Ascending aorta (tissue), 2 donors: ENCODE measurements at places on chromosomes 6 and 20.

GRCh38 chr6:55255113-55255512, 72.2 kb upstream of the GFRAL start:
- H3K27me3 ChIP-seq, result no peaks in the 10 kb centered on the region
- H3K27ac ChIP-seq, result no peak overlapping the region
- H3K4me1 ChIP-seq, result no peaks in the 10 kb centered on the region
- DNase-seq, result no peak

DNA sequence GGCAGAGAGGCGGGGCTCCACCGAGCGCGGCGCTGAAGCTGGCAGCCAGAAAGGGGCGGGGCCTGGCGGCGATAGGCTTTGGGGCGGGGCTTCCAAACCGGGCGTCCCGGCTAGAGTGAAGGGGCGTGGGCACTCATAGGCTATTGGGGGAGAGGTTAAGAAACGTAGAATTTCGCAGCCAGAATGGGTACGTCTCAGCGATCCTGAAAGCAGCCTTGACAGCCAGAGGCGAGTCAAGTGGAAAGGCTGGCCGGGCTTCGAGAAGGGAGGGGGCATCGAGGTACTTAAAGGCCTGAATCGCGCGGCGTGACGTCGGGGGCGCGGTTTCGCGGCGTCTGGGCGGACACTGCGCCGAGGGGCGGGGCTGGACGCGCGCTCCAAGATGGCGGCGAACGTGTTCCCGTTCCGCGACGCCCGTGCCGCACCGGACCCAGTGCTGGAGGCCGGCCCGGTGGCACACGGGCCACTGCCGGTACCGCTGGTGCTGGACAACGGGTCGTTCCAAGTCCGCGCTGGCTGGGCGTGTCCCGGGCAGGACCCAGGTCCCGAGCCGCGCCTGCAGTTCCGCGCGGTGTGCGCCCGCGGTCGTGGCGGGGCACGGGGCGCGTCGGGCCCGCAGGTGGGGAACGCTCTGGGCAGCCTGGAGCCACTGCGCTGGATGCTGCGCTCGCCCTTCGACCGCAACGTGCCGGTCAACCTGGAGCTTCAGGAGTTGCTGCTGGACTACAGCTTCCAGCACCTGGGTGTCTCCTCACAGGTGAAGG, at the start of gene ACTR5:
ACTR5 (plus strand) TSS at position 364 of the 764 bp plus-strand sequence; CDS start at position 383, 19 bp downstream.
- no peaks in the 10 kb centered on the region for H3K36me3 ChIP-seq

- H3K36me3 ChIP-seq, result no peaks in the 10 kb centered on the region
- no peak for DNase-seq
- no peak overlapping the region for H3K27ac ChIP-seq
Observed at GRCh38 chr20:58470336-58471192, 44.6 kb downstream of the APCDD1L start.

DNA sequence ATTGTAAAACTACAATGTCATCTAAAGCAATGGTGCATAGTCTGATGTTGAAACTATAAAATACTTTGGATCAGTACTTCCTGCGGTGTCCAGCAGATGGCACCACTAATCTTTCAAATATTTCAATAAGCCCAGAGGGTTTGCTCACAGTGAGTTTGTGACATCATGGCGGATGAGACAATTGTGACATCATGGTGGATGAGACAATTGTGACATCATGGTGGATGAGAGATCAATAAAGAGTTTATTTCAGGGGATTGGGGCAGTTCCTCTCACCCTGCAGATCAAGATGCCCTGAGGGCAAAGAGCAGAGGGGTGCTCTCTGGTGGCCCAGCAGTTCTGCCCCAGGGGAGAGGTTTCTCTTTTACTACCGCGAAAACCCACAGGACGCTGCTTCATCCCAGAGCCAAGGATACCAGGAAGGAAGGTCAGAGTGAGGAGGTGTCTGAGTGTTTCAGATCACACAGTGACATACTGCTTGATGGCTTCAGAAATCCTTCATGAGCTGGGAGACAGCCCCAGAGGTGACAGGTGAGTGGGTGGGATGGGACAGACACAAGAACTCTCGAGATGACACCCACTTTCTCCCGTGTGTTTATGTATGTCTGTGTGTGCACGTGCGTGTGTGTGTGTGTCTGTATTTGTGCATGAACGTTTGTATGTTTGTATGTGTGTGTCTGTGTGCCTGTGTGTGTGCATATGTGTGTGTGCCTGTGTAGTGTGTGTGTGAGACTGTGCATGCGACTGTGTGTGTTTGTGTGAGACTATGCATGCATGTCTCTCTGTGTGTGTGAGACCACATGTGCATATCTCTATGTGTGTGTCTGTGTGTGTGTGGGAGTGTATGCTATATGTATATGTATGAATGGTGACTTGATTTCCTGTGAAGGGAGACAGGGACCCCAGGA, 7.3 kb upstream of the ULBP2 start:
- H3K27me3 ChIP-seq, result peaks cover 19% of the 10 kb centered on the region
- DNase-seq, result peak; percentile 85
- no peaks in the 10 kb centered on the region for H3K4me1 ChIP-seq
- no peak overlapping the region for H3K27ac ChIP-seq
- H3K4me3 ChIP-seq, result no peak overlapping the region
- no peaks in the 10 kb centered on the region for H3K36me3 ChIP-seq

DNA sequence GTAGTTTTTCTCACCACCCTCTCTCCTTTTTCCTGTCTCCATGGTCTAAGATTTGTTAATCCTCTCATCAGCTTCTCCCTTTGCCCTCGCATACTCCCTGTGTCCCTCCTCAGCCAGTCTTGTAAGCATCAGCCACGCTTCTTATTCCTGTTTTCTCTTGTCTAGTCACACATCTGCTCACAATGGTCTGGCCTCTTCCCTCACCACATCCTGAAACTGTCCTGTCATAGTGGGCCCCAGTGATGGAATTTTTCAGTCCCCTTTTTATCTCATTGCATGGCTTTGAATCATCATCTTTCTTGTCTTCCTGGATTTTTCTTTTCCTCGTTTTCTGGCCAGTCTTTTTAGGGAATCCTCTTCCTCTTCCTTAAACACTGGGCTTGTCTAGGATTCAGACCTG, 57.2 kb downstream of the GFRA4 start:
- DNase-seq, result no peak
- no peaks in the 10 kb centered on the region for H3K27me3 ChIP-seq
- no peak overlapping the region for H3K4me3 ChIP-seq
- H3K36me3 ChIP-seq, result peaks cover 16% of the 10 kb centered on the region

DNA sequence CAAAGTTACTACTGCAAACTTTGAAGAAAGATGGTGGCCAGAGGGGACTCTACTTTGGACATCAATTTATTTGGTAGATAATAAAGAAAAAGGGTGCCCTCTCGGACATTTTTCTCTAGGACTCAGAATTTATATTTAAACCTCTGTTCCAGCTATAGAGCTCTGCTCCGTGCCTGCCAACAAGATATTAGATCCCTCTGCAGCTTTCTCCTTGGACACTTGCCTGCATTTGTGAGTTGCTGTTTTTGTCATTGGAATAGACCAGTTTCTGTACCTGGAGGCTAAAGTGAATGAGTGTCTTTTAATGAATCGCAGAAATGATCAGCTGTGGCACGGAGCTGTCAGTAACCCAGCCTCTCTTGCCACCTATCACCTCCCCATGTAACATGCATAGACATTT, 253.5 kb downstream of the NRN1 start:
- no peaks in the 10 kb centered on the region for H3K4me1 ChIP-seq
- H3K36me3 ChIP-seq, result no peaks in the 10 kb centered on the region
- H3K4me3 ChIP-seq, result no peak overlapping the region
- no peaks in the 10 kb centered on the region for H3K27me3 ChIP-seq

- no peaks in the 10 kb centered on the region for H3K4me1 ChIP-seq
- H3K36me3 ChIP-seq, result no peaks in the 10 kb centered on the region
- no peak overlapping the region for H3K27ac ChIP-seq
- no peaks in the 10 kb centered on the region for H3K27me3 ChIP-seq
- DNase-seq, result no peak
Observed at GRCh38 chr20:43925801-43926200, 11.1 kb downstream of the TOX2 start.
